SJSA1 (cell line): ENCODE measurements at places on chromosomes 16 and 17. TPM values are rescaled to one million over a fixed set of nuclear protein-coding genes. Genes with fewer than 3 reads are reported as not detected.

DNA sequence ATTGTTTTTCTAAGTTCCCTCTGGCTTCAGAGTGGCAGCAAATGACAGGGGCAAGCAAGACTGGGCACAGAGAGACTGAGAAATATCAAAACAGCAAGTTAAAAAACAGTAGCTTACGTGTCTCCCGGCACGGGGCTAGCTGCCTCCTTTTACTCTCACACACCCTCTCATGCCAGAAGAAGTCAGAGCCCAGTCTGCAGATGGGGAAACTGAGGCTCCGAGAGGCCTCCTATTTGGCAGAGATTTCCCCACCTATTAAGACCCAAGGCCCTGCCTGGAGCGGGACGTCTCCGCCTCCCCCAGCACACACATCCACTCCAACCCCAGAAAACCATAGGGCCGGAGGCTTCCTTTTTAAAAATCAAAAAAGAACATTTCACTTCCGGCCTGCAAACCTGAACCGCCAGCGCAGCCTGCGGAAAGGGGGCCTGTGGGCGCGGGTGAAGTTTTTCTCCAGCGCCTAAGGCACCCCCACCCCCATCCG, 832 bp downstream of the CARHSP1 start:
- peak; percentile 77 for DNase-seq
- peaks cover 44% of the 10 kb centered on the region for H3K36me3 ChIP-seq
- H3K27ac ChIP-seq = peak overlapping the region; percentile 58
- H3K4me1 ChIP-seq = peaks cover 41% of the 10 kb centered on the region

GRCh38 chr17:73232587-73233373, 28.9 kb downstream of the CPSF4L start:
- H3K27me3 ChIP-seq = no peaks in the 10 kb centered on the region
- peaks cover 36% of the 10 kb centered on the region for H3K4me1 ChIP-seq
- DNase-seq = peak; percentile 69
- H3K36me3 ChIP-seq = peaks cover 54% of the 10 kb centered on the region

DNA sequence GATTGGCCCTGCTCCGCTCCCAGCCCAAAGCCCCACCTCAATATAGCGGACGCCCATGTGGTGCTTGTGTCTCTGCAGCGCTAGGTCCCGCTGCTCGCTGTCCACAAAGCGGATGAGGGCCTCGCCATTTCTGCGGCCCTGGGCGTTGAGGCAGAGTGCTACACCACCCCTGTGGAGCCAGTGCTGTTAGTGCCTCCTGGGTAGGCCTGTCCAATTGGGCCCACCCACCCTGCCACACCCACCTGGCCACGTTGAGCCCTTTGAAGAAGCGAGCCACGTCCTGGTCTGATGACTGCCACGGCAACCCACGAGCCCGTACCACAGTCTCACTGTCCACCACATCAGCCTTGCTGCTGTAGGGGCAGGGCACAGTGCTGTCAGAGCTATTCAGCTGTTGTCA, 3.6 kb downstream of the ESRP2 start:
- H3K4me1 ChIP-seq = peaks cover 11% of the 10 kb centered on the region
- H3K36me3 ChIP-seq = peaks cover 10% of the 10 kb centered on the region
- no peak overlapping the region for H3K4me3 ChIP-seq
- no peak for DNase-seq
- H3K27me3 ChIP-seq = no peaks in the 10 kb centered on the region
- H3K27ac ChIP-seq = no peak overlapping the region

DNA sequence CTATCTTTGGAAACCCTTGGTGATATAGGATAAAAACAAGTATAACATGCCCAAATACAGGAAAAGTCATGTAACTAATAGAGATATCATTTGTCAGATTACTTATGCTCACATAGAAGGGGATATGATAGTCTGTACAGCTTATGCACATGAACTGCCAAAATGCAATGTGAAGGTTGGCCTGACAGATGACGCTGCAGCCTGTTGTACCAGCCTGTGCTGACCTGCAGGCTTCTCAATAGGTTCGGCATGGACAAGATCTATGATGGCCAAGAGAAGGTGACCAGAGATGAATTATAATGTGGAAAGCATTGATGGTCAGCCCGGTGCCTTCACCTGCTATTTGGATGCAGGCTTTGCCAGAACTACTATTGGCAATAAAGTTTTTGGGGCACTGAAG, 12.7 kb downstream of the WFIKKN2 start:
- no peak overlapping the region for H3K4me3 ChIP-seq
- no peaks in the 10 kb centered on the region for H3K36me3 ChIP-seq
- H3K27me3 ChIP-seq = no peaks in the 10 kb centered on the region
- no peak overlapping the region for H3K27ac ChIP-seq

DNA sequence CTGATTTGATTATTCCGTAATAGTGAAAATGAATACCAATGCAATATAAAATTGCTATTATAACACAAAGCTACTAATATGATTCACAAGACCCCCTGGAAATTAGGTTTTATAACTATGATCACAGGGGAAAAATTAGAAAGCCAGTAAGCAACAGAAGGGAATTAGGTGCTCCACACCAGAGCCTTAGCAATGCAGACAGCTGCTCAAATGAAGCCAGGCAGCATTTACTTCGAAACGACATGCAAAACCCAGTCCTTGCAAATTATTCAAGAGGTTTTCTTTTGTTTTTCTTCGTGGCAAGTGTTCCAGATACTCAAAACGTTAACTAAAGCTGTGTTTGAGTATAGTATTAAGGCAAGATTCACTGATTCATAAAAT, 47.9 kb downstream of the TOX3 start:
- H3K27me3 ChIP-seq = no peaks in the 10 kb centered on the region
- DNase-seq = no peak
- H3K4me1 ChIP-seq = 0 out of 2 replicates have a peak, but pooled peaks cover 6% of the 10 kb centered on the region
- H3K27ac ChIP-seq = no peak overlapping the region
- H3K4me3 ChIP-seq = no peak overlapping the region

DNA sequence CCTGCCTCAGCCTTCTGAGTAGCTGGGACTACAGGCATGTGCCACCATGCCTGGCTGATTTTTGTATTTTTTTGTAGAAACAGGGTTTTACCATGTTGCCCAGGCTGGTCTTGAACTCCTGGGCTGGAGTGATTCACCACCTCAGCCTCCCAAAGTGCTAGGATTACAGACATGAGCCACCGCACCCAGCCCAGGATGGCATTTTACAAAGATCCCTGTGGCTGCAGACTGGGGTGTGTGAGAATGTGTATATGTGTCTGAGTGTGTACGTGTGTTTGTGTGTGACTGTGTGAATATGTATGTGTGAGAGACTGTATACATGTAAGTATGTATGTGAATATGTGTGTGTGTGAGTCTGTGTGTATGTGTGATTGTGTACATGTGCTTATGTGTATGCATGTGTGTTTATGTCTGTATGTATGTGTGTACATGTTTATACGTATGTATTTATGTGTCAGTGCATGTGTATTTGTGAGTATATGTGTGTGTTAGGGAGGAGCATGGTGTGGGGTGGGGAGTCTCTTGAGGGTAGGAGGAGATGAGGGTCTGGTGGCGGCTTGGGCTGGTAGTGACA, 17.0 kb downstream of the RPTOR start:
- peaks cover 10% of the 10 kb centered on the region; the same call in 1 of the 2 replicates for H3K36me3 ChIP-seq
- no peaks in the 10 kb centered on the region for H3K27me3 ChIP-seq
- H3K27ac ChIP-seq = no peak overlapping the region
- H3K4me3 ChIP-seq = no peak overlapping the region
- peaks cover 22% of the 10 kb centered on the region for H3K4me1 ChIP-seq

DNA sequence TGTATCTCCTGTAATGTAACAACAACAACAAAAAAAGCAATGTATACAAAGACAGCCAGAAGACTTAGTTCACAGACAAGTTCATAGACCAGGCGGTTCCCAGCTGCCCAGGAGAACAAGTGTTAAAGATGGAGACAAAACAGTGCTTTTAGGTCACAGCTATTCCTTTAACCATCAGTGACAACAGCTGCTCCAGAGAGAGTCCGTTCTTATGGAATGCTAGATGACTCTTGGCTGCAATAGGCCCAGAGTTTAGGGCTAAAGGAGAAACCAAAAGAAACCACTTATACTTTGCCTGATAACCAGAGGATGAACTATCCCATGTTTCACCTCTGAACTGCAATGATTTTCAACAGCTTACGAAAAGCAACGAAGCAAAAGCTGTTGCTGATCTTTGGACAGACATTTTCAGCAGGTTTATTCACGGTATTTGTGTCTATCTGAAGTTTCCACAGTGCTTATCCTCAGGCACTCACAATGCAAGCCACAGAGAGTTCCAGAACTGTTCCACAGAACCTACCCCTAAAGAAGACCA, 6.0 kb downstream of the ZCCHC14 start:
- DNase-seq = no peak
- H3K4me1 ChIP-seq = peaks cover 30% of the 10 kb centered on the region
- H3K27ac ChIP-seq = no peak overlapping the region
- H3K27me3 ChIP-seq = no peaks in the 10 kb centered on the region
- no peak overlapping the region for H3K4me3 ChIP-seq

- DNase-seq = no peak
- H3K27me3 ChIP-seq = no peaks in the 10 kb centered on the region
- peaks cover 7% of the 10 kb centered on the region for H3K4me1 ChIP-seq
- H3K27ac ChIP-seq = no peak overlapping the region
Observed at GRCh38 chr16:30767767-30768465, 5.8 kb downstream of the RNF40 start.

SLC2A4 gene
- 0.32 TPM in 1 of 2 replicates, not detected in the other for total RNA-seq

CDH5 gene
- total RNA-seq = not detected in 2 replicates

FGF11 gene
- not detected in 2 replicates for total RNA-seq

SPPL2C gene
- not detected in 2 replicates for total RNA-seq

GDPD3 gene
- total RNA-seq = 0.50 TPM in 1 of 2 replicates, not detected in the other

SEC14L5 gene
- total RNA-seq = not detected in 2 replicates
